NCI-H69 (cell line): ENCODE measurements at places on chromosomes 5 and 9.

DNA sequence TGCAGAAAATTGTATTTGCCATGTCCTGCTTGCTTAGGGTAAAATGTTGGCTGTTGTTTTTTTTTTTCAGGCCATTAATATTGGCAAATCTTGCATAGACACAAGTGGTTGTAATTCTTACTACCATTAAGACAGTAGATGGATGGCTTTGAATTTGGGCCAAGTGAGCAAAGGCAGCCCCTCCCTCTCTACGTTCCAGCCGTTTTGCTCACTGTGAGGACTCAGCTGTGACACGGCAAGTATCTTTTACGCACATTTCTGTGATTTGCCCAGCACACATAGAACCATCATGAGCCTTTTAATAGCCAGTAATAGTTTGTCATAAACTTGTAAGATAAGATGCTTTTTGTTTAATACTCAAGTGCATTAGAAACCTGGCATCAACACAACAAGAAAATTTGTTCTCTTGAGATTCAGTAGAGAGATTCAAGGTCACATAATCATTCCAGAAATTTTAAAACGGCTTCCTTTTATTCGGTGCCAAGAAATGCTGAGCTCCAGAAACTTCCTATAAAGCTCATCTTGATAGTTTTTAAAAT, 205.2 kb upstream of the ADCY2 start:
- peak; percentile 32 for DNase-seq

GRCh38 chr5:1414311-1415058, 30.8 kb downstream of the SLC6A3 start:
- peak; percentile 98 for DNase-seq

DNA sequence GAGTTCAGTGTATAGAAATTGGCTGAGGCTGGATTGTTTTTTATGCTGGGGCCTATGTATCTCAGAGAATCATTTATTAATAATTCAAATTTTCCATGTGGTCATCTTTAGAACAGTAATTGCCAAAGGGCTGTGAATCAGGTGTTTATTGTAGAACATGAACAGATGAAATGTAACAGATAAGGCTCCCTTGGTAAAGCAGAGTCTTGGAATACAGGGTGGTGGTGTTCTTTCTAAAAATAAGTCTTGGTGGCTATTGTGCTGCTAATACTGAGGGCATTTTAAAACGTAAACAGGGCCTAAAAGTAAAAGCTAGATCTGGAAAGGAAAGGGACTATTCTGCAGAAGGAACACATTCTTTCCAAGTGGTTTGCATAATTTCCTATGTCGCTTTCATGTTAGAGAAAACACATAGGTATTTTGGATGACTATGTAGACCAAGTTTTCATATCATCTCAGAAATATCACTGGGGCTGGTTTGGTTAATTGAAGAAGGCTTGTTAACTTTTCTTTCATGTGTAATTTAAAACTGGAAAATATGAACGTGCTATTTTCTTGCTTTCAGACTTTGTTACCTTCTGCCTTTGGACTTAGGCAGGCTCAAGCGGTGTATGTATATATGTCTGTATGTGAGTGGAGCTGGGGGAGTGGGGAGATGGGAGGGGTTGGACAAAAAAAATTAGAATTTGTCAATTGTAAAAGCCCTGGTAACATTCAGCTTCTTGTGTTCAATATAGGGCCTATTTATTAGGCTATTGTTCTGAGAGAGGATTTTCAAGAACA, 119.9 kb upstream of the ANKRD55 start:
- DNase-seq, result no peak

- DNase-seq, result no peak
Measured at GRCh38 chr9:13061390-13061789, 218.1 kb downstream of the MPDZ start.

DNA sequence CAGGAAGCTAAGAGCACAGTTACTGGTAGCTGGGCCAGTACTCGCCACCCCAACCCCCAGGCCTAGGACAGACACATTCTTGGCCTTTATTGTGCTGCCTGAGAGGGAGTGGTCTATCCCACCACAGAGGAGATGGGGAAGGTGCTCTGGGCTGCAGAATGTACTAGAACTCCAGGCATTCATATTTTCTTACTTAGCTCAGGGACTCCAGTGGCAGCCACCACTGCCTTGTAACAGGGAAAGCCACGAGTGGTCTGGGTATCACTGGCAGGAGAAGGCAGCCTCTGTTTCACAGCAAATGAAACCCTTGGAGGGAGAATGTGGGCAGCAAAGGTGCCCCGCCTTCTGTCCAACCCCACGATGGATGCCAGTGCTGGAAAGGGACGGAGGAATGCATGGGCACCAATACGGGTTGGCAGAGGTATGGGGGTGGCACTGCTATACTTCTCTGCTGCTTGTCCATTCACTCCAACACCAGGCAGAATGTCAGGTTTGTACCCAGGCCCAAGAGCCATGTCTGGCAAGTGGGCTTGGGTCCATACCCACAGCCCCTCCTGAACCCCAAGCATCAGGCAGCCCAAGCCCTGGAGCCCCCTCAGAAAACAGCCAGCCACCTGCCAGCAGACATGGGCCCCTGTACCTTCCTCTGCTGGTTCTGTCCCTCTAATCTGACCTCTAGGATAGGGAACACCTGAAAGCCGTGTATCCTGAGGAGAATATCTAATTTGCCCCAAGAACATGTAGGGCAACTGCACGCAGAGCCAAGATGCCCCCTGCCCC, 4.6 kb downstream of the SEPTIN8 start:
- no peak for DNase-seq

DNA sequence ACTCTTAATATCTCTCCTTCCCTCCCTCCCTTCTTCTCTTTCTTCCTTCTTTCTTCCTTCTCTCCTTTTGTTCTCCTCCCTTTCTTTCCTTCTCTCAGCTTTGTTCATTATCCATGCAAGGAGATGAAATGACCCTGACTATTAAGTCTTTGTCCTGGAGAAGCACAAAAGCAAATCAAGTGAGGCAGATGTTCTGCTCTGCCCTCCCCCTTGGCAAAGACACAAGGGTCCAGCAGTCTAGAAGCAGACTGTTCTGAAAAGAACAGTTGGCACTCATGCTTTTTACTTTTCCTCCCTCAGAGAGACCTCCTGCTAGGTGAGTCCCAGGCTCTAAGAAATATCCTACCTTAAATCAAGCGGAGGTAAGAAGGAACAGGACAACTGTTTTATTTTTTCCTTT, 1067.6 kb upstream of the DMAC1 start:
- DNase-seq, result peak; percentile 84
